ENCODE measurements at places on chromosomes 2 and 18.

DNA sequence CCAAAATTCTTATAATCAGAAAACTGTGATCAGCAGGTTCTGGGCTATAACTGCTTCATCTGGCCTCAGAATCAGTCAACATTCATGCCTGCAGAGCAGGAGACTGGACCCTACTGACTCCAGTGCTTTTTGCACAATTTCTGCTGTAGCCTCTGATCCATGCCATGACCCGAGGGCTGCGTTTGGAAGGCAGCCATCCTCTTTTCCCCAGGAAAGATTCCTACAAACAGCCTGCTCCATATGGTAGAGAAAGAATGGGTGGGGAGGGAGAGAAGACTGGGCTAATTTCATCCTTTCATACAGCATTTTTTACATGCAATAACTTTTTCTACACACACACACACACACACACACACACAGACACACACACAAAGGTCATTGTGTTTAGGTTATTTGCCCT lies 133.0 kb upstream of the MMADHC start:
- no peak for DNase-seq

GRCh38 chr18:55509631-55510324 lies 78.2 kb downstream of the TCF4 start:
- DNase-seq: no peak

DNA sequence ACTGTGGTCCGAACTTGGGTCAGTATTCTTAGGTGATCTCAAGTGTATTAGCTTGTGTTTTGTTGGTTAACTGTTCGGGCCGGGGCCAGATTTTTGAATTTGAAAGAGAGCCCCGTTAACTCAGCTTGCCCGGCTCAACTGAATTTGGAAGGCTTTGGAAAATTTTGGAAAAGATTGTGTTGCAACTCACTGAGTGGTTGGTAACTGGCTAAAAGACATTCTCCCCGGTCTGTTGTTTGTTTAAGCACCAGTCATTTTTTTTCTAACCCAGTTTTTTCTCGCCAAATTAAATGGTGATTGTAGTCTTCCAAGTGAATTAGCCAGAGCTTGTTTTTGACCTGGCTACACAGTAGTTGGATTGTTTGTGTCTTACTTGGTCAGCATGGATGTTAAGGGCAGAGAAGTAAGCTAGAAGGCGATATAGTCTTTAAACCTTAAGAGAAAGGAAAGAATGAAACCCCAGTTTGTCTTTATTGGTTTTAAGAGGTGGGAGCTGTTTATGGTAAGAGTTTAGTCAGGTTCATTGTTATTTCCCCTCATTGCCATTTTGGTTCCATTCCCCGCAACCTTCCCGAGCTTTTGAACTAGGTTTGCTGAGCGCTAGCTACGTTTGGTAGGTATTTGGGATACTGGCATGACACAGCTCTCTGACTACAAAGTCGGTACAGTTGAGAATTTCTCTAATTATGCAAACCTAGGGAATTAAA lies 2.4 kb downstream of the MAP4K4 start:
- DNase-seq: no peak

DNA sequence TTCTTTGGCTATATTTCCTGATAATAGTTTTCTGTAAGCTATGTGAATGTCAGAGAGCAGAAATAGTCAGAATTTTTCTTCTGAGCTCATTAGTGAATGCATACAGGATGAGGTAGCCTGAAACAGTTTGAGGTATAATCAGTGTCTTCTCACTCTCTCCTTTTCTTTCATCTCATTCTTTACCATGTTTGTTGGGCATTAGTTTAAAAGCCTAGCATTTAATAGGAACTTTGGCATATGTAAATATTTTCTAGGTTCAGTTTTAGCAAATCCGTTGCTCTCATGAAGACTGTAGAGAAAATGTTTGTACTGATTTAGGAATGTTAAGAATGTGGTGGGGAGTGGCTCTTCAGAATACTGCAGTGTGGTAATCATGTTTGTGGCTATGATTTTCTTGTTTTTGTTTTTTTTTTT lies 119.4 kb downstream of the PARD3B start:
- no peak for DNase-seq

GRCh38 chr2:119431976-119432850 lies 559 bp downstream of the TMEM37 start:
- no peak for DNase-seq

DNA sequence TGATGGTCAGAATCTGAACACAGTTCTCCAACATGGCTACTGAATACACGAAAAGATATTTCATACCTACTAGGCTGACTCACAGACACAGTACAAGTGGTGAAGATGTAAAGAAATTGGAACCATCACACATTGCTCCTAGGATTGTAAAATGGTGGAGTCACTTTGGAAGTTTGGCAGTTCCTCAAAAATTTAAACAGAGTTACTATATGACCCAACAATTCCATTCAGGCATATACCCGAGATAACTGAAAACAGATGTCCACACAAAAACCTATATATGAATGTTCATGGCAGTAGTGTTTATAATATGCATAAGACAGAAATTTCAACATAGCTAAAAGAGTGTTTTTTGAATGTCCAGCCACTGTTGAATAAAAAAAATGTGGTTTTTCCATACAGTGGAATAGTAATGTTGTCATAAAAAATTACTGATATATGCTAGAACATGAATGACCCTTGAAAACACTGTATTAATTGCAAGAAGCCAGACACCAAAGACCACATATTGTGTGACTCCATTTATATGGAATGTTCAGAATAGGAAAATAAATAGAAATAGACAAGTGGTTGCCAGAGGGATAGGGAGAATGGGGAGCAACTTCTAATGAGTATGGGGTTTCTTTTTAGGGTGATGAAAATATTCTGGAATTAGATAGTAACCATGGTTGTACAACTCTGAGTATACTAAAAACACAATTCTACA lies 10.1 kb downstream of the RMP24 start:
- DNase-seq: no peak

DNA sequence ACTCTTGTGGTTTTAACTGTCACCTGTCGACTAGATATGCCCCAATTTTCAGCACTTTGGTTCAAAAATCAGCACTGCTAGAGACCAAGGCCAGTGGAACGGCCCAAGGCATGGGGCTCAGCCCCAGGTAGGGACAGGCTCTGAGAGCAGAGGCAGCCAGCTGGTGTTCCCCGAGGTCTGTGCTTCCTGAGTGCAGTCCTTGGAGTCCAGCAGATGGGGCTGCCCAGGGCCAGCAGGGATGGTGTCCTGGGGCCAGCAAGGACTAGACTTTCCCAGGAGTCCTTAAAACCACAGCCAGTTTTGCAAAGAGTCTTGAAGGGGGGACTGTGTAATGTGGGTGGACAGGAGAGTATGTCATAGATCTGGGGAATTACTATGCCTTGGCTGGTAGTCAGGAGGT lies 56.3 kb downstream of the POMC start:
- DNase-seq: no peak

DNA sequence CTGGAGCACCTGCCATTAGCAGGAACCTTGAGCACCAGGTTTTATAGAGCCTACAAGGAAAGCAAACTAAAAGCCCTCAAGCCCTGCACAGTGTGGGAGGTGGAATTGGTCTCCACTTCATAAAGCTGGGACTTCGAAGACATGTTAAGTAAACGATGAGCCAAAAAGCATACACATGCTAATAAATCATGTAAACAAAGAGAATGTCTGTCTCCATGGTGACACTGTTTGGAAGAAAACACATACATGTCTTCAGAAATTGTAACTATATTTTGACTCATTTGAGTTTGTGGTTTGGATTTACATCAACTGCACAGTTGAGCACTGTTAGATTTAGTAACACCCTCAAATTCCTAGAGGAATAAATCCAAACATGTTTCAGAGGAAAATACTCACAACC lies 978.5 kb upstream of the LRRTM1 start:
- no peak for DNase-seq

DNA sequence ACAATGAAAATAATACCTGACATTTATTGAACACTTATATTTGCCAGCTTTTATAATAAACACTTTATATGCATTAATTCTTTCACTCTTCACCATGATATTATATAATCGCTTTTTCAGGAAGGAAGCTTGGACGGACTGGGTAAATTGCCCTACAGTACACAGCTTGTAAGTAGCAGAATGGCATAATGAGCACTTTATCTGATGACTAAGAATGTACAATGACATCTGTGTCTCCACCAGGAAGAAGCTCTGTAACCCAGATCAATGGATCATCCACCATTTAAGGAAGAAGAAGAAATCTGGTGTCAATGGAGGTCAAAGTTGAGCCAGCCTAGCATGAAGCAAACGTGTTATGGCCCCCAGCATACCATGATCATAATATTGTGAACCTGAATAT lies 444.0 kb upstream of the SPHKAP start:
- DNase-seq: no peak

DNA sequence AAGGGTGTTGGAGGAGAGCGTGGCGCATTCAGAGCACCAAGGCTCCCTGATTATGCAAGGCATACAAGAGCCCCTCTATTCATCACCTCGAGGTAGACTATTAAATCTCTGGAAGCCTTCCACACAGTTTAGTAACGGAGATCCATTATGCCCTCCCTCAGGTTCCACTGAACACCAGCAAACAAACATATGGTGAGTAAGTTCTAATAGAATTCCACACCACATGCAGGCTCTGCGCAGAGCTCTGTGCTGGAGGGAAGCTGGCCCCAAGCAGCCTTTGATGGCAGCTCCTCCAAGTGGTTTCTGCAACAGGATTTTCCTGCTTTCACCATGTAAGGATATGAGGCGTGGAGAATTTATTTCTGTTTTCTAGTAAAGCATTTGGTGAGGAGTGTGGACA lies 238.6 kb downstream of the C1D start:
- no peak for DNase-seq

GRCh38 chr2:11058129-11058528 lies 97.1 kb upstream of the SLC66A3 start:
- no peak for DNase-seq

DNA sequence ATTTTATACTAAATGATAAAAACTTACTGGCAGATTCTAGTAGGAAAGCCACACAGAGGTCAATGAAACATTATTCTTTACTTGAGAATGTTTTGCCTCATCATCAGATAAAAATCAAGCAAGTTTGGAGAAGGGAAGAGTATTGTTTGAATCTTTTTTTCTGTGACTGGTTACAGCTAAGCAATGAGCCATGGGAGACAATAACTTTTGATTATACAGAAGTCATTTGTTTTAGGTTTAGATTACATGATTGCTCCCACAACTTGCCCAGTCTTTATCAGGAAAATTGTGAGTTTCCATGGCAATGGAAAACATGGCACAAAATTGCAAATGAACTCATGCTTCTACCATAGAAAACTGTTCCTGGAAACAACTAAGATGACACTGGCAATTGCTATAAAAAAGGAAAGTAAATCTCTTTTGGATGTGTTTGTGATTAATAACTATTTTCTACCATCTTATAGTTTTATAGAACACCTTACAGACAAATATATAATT lies 476.8 kb downstream of the MBD2 start:
- DNase-seq: no peak

GRCh38 chr2:185757356-185757755 lies 18.8 kb downstream of the FSIP2 start:
- no peak for DNase-seq

- no peak for DNase-seq
Measured at GRCh38 chr2:128388499-128388941, 69.9 kb upstream of the HS6ST1 start.

GRCh38 chr2:65835975-65836549 lies 403.7 kb upstream of the SPRED2 start:
- DNase-seq: no peak

GRCh38 chr2:8414946-8415879 lies 266.6 kb upstream of the ID2 start:
- no peak for DNase-seq

DNA sequence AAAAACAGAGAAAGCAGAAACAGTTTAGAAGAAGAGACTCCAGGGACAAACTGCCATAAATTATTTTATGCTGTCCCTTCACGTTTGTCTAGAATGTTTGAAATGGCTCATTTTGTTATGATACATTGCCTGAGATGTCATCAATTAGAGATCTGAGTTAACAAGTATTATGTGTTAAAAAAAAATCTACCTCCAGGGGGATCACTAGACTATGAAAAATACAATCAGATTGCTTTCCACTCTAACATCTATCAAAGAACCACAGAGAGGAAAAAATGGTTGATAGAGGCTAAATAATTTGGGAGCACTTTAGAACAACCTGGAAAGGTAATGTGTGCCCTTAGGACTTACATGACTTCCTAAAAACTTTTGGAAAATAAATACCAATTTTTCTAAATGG lies 103.8 kb upstream of the CCDC150 start:
- no peak for DNase-seq

- DNase-seq: no peak
Measured at GRCh38 chr2:221447310-221447709, 124.8 kb downstream of the EPHA4 start.

- no peak for DNase-seq
Measured at GRCh38 chr2:127646487-127647241, 711 bp downstream of the GPR17 start.

GRCh38 chr18:56003720-56004088 lies 415.7 kb upstream of the TCF4 start:
- no peak for DNase-seq

DNA sequence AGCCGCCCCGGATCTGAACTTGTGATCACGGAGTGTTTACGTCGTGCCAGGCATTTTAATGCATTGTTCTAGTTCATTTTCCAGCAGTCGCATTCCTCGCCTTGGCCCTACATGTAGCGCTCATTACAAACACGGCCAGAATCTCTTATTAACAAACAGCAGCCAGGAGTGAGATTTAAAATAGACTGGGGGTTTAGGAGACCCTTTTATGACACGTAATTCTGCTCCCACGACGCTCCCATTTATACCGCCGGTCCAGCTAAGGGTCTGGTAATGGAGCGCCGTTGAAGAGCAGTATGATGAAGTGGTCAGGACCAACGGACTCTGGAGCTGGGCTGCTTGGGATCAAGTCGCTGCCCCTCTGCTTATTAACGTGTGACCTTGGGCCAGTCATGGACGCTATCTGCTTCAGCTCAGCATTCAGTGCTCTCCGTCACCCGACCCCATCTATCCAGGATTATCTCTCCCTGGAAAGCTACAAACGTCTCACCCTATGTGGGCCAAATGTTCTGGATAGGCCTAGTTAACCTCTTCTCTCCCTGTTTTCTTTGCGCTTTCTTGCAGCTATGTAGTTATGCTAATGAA lies 745 bp downstream of the MSH2 start:
- no peak for DNase-seq

DNA sequence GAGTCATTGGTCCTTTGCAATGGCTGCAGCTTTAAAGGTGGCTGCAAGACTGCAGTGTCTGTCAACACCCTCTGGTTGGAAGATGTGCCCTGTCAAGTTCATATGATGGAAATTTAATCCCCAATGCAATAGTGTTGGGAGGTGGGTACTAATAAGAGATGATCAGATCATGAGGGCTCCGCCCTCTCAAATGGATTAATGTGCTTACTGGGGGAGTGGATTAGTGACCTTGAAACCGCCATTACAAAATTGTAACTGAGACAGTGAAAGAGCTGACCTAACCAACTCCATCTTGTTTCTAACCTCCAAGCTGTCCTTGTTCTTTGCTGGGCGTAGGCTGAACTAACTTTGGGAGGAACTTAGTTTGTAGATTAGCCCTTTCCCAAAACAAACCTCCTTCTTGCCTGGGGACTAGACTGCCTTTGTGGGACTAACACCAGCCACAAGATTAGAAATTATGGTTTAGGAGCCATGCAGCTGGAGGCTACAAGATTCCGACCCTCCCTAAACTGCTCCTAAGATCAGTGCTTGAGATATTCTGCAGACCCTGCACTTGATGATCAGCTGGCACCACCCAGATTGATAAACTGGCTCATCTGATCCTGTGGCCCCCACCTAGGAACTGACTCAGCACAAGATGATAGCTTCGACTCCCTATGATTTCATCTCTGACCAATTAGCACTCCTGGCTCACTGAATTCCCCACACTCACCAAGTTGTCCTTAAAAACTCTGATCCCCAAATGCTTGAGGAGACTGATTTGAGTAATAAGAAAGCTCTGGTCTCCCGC lies 13.7 kb downstream of the MYCN start:
- DNase-seq: no peak
